ENCODE measurements at places on chromosomes 12 and 14.

GRCh38 chr12:4089121-4089606 lies 184.4 kb upstream of the CCND2 start:
- DNase-seq, result no peak

GRCh38 chr12:120628919-120629318 lies 11.5 kb upstream of the CABP1 start:
- no peak for DNase-seq

DNA sequence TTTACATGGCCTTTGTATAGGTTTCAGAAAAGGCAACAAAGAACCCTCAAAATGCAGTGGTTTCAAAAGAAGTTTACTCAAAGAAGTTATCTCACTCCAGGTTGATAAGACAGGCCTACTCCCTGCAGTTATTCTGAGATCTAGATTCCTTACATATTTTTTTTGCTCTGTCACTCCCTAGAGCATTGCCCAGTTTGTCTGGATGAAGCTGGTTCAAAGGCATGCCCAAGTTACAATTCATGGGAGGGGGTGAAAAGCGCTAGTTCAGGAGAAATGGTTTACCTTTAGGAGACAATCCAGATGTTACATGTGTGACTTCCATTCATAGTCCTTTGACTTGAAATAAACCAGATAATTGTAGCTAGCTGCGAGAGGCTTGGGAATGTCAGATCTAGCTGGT lies 115.0 kb downstream of the TPH2 start:
- no peak for DNase-seq

DNA sequence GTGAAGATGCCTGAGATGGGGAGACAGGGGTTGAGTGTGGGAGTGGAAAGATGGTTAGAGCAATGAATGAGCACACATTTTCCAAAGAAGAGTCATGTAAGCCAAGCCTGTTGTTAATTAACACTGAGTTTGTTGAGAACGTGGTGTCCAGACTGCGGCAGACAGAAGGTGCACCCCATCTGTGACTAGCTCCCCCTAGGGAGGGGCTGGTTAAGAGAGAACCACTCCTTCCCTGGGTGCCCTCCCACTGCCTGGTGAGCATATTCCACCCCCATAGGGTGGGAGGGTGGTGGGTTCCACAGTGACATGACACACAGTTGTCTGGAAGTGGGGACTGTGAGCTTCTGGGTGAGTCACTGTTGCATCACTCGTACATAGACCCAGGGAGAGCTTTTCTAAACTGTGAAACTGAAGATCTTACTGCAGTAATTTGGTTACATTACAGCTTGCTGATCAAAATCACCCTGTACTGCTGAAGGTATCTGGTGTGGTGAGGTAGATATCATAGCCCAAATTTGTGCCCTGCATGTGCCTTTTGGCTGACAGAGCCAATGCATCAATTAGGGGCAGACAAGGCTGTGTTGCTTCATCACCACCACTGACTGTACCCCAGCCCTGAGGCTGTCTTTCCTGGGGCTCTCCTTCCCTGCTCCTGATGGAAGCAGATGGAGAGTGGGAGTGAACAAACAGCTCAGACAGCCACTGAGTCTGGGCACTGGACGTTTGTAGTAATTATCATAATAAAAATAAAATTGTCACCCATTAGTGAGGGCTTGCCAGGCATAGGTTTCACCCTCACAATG lies 150.9 kb downstream of the EMP1 start:
- no peak for DNase-seq

DNA sequence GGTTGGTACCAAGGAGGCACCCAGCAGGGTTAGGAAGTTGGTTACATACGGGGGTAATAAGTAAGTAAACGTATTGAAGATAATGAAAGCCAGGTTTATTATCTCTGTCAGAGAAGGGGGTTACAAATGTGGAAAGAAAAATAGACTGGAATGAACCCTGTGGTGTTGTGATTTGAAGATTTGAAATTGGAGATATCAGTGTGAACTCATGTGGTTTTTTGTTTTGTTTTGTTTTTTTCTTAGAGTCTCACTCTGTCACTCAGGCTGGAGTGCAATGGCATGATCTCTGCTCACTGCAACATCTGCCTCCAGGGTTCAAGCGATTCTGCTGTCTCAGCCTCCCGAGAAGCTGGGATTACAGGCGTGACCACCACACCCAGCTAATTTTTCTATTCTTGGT lies 14.1 kb upstream of the SLC25A3 start:
- DNase-seq, result no peak

DNA sequence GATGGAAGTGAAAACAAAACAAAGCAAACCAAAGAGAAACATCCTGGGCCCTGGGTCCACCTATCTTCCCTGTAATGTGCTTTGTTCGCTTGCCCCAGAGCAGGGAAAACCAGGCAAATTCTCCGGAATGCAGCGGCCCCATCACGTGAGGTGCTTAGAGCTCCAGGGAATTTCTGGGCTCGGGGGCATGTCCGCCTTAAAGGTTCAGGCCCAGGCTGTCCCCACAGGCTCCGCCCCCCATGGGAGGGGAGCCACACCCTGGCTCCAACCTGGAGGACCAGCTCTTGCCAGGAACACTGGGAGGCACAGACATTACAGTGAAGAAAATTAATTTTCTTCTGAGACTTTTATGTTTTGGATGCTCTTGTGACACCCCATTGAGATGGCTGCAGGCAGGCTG lies 69.9 kb downstream of the RBM19 start:
- DNase-seq, result no peak

DNA sequence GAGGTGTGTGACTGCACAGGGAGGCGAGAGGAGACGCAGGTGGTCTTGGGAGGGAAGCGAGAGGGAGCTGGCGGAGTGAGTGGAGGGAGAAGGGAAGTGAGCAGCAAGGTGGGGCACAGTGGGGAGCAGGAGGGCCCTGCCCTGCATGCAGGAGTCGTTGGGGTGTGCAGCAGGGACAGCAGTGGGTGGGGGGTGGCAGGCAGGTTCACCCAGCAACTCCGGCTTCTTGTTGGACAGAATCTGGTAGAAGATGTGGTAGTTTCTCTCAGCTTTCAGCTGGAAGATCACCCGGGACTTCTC lies 5.0 kb downstream of the MYH6 start:
- no peak for DNase-seq

GRCh38 chr12:92278378-92278828 lies 132.8 kb upstream of the BTG1 start:
- no peak for DNase-seq

Measured in pancreas (tissue), 10 donors.